Activated gamma-delta T cell treated with anti-CD3 and anti-CD28 coated beads, Interleukin-2, amount 50 U/mL, for 16 hours (primary cell): ENCODE measurements at places on chromosomes 5 and 9.

GRCh38 chr9:114123031-114123977 lies 24.2 kb upstream of the KIF12 start:
- no peak for DNase-seq

DNA sequence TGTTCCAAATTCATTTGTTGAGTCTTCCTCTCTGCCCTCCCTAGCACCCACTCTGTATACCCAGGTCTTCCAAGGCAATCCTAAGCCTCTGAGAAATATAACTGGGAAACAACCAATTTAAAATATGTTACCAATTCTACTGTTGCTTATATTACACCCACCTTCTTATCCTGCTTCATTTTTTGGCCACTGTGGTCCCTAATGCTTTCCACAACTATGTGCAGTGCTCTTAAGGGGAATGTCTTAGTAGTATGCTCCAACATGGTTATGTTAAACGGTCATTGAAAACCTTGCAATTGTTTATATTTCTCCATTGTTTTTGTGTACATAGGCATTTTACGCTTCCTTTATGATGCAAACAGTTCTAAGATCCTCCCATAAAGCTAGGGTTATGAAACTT lies 273.1 kb upstream of the HAPLN1 start:
- no peak for DNase-seq

DNA sequence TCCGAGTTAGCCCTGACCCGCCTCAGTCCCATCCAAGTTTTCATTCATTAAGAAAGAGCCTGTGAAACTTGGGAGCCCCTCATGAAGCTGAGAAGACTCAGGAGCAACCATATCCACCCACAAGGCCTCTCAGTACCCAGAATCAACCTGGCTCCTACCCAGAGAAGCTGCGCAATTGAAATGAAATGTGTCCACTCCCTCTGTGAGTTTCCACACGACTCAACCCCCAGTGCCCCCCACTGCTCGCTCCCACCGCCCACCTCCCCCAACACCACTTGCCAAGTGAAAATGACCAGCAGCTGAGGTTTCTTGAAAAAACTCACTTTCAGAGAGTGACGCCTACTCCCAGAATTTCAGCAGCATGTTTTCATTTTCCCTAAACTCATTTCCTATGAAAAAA lies 104.6 kb downstream of the CDK5RAP2 start:
- DNase-seq, result no peak

GRCh38 chr9:76580820-76581219 lies 121.8 kb downstream of the GCNT1 start:
- DNase-seq, result no peak

GRCh38 chr5:28734396-28734795 lies 1696.0 kb upstream of the CDH9 start:
- DNase-seq, result no peak

DNA sequence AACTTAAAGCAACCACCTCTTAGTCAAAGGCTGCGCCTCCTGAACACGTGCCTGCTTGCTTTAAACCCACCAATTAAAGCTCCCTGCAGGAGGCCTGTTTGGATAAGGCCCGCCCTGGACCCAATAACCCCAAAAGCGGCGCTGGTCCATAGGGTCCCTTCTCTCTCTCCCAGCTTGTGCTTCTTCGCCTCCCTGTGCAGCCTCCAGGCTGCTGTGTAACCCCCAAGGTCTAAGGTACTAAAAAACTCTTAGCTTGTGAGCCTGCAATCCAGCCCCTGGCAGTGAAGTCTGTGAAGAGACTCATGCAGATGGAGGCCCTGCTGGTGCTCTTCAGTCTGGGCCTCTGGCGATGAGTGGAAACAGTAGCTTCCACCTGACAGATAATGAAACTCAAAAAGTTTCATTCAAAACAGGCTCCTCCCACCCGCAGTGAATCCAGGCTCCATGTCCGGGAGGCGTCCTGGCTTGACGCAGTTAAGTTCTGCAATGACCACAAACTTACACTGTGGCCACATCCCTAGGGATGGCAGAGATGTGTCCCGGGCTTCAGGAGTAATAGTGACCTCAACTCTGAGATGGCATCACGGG lies 97.3 kb downstream of the PRRT1B start:
- no peak for DNase-seq

DNA sequence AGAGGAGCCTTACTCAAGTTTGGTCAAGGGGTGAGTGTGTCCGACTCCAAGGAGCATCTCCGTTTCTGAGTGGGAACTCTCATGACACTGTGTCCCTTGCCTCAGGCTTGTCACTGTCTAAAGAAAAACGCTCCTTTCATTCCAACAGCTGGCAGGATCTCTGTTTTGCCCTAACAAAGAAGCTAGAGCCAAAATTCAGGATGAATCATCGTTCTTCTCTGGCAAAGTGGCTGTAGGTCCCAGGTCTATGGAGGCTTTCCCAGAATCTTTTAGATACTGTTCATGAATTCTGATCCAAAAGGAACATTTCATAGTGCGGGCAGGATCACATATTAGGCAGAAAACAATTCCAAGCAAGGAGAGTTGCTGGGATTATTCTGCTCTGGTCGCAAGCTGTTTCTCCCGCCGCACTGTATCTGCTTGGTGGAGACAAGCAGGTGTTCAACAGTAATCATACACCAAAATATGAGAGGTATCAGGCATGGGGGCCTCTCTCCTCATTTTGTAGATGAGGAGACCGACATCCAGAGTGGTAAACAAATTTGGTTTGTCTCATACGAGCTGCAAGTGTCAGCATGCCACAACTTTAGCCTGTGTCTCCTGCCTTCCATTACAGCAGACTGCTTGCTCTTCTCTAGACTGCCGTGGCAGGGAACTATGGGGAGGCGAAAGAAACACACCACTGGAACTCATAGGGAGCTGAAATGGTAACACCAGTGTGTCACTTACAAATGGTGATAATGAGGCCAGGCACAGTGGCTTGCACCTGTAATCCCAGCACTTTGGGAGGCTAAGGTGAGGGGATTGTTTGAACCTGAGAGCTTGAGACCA lies 72.6 kb downstream of the ENTREP1 start:
- DNase-seq, result no peak

GRCh38 chr9:134630393-134630790 lies 11.2 kb upstream of the COL5A1 start:
- no peak for DNase-seq

- DNase-seq, result no peak
These were observed 238.6 kb downstream of the ADAMTS6 start for GRCh38 chr5:65243161-65243560.
